SW 1271 (cell line): ENCODE measurements at places on chromosomes 12 and 14.

- DNase-seq: no peak
Observed at GRCh38 chr12:6647083-6647604, at the start of gene ACRBP. TSS of gene ACRBP (minus strand) at chr12:6647432. CDS start at chr12:6647366, 66 bp downstream.

GRCh38 chr14:69475194-69475818, 9.2 kb upstream of the PLEKHD1 start:
- peak; percentile 32 for DNase-seq

DNA sequence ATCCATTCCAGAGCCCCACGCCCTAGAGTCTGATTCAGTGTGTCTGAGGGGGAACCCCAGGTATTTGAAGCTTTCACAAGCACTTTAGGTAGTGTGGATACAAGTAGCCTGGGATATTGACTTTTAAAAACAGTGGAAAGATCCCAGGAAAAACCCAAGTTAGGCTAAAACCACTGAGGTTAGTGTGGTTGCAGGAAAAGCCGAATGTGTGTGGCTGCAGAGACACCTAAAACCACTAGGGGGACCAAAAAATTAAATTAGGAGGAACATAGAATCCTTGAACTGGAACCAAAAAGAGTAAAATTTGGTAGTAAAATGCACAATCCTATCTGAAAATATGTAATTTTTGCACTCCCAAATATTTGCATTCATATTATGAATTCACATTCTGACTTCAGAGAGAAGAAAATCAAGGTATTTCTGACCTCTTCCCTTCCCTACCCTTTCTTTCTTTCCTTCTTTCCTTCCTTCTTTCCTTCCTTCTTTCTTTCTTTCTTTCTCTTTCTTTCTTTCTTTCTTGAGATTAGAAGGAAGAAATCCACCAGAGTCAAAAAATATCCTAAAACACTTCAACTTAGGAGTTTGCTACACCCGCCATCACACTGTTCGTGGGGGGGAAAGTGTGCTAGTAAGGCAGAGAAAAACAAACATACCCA, 37.8 kb downstream of the SLCO1A2 start:
- DNase-seq: no peak

DNA sequence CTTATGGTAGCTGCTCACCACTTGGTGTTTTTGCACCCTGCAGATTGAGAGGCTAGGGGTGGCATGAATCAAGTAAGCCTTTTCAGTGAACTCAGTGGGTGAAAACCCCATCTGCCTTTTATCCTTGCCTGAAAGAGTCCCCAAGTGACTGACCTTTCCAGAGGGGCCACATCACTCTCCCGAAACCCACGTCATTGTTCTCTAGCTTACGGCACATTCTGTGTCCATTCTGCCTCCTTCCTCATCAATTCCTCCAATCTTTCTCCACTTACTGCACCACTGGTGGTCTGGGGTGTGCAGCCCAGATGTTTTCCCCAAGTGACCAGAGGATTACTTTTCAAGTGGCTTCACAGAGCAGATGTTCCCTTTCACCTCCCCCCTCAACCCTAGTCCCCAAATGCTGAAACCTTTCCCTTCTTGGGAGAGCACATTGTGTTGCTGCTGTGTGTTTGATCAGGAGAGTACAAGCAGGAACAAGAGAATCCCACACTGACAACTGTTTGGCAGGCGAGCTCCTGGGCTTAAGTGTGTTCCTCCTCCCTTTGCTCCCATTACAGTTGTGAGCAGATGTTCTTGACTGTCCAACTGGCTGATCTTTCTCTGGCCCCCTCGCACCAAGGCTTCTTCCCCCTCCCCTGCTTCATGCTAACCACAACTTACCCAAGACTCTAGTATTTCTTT, 138.0 kb upstream of the IGF1 start:
- DNase-seq: no peak

DNA sequence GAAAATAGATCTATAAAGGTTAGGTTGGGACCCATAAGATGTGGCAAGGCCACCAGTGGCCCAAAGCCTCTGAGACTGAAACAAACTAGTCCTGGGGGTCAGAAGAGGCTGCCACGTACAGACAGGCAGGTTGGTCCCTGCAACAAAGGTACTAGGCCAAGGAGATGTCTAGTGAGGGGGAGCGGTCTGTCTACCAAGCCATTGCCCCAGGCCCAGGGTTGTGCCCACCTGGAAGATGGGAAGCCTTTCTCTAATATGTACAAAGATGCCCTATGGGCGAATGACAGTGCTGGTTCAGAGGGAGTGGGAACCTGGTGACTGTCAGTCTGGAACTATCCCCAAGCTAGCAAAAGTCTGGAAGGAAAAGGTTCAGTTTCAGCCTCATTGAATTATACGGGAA, 233.2 kb downstream of the RBM19 start:
- DNase-seq: no peak

DNA sequence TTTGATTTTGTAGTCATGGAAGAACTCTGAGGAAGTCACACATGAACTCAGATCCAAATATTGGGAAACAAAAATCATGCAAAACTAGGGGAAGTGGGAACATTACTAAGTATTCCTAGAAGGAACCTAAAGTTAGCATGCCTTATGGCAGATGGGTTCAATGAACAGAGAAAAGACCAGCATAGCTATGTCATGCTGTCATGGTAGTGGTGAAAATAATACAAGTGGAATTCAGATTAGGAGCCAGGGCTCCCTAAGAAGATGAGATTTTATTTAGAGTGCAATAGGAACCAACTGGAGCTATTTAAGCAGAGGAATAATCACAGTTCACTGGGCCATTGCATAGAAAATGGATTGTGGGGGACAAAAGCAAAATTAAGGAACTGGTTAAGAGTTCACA, 134.0 kb downstream of the DIO2 start:
- no peak for DNase-seq

- DNase-seq: no peak
Observed at GRCh38 chr14:99872786-99873440, 79.7 kb downstream of the EML1 start.

DNA sequence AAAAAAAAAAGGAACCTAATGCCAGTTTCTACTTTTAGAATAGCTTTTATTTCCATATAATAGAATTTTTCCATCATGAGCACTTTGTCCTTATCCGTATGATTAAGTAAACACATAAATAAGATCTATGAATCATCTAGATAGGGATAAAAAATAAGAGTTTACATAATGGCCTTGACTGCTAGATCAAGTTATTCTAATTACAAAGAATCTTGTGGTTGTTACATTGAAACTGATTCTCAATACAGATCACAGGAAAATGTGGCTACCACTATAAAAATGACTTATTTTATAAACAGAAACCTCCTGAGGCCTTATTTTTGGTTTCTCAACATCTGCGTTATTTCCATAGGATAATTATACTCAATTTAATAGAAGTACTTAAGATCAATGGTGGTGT, 34.4 kb upstream of the NDUFA12 start:
- no peak for DNase-seq

GRCh38 chr14:56247495-56248200, 129.4 kb downstream of the PELI2 start:
- DNase-seq: no peak
